ENCODE measurements at places on chromosomes 2 and 18.
A peak's percentile ranks its signal among the peaks of the same experiment; 100 is the strongest.

DNA sequence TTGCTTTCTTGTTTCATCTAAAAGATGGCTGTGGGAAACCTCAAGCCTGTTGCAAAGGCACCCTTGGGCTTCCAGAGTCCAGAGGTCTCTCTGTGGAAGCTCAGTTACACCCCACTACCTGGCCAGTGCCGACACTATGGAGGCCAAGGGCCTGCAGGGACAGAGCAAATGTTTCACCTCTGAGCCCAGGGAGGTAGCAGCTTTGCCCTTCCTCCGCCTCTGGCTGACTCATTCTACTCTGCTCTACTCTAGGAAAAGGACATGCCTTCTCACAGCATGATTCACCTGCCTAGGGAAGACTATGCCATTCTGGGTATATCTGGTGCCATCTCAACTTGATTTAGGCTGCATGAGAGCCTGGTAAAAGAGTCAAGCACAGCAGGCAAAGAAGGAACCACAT, 12.2 kb downstream of the MYOM1 start:
- no peak for DNase-seq

- no peak for DNase-seq
Observed at GRCh38 chr2:14661163-14661562, 28.6 kb downstream of the LRATD1 start.

- no peak for DNase-seq
Observed at GRCh38 chr2:26422947-26423629, 21.4 kb downstream of the DRC1 start.

- no peak for DNase-seq
Observed at GRCh38 chr2:121897335-121897970, 142.0 kb downstream of the TSN start.

- DNase-seq: no peak
Observed at GRCh38 chr2:7355781-7356180, 438.6 kb downstream of the RNF144A start.

DNA sequence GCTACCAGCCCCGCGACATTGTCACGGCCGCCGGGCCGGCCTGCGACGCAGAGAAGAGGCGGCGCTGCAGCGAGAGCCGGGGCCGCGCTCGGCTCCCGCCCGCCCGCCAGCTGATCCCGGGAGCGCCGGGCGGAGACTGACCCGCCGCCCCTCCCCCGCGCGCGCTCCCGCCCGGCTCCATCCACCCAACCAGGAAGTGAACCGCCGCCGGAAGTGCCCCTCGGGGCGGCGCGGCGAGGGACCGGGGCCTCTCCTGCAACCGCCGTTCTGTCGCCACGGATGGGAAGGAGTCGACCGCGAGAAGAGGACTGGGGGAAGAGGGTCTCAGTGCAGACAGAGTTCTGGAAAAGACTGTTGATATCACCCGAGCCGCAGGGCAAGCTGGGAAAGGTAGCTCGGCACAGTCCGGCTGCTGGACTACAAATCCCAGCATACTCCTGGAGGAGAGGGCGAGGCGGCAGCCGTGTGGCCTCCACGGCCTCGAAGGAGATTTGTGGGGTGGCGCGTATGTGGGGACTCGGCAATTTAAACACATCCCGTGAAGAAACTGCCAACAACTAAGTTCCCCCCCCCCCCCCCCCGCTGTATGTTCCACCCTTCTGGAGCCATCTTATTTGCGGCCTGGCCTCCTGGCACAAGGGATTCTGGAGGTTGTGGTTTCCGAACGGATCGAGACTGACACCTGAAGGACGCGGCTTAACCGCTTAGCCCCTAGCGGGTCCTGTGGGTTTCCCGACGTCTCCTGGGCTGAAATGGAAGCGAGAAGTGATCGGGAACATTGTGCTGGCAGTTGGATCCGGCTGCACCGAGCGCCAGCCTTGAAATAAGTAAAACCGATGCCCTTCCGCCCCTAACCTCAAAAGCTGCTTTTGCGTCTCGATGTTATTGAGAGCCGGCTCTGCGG, at the start of gene AAK1:
AAK1 (minus strand) TSS at position 138 of the 904 bp plus-strand sequence. CDS start 699 bp downstream, outside the sequence.
- peak; percentile 77 for DNase-seq

- no peak for DNase-seq
Observed at GRCh38 chr2:44777537-44777936, 164.0 kb upstream of the SIX3 start.

GRCh38 chr2:216942465-216942864, 82.6 kb upstream of the TNP1 start:
- no peak for DNase-seq

Measured in stimulated activated CD4-positive, alpha-beta T cell treated with anti-CD3 and anti-CD28 coated beads, Interleukin-15, amount 100 ng/mL, for 1 hour (primary cell).